ENCODE measurements at places on chromosomes 1 and 21.
A peak's percentile ranks its signal among the peaks of the same experiment; 100 is the strongest.

- no peak for DNase-seq
Observed at GRCh38 chr1:204871405-204872037, 859 bp downstream of the NFASC start.

GRCh38 chr1:218946147-218946546, 227.5 kb upstream of the LYPLAL1 start:
- DNase-seq = no peak

DNA sequence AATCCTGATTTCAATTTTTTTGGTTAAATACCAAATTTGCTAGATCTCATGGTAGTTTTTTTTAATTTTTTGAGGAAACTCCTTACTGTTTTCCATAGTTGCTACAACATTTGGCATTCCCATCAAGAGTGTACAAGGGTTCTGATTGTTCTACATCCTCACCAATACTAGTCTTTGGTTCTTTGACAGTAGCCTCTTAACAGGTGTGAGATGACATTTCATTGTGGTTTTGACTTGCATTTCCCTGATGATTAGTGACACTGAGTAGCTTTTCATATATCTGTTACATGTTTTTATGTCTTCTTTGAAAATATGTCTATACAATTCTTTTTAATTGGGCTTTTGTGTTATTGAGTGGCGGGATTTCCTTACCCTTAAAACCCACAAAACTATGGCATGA, 20.9 kb upstream of the RGS13 start:
- no peak for DNase-seq

GRCh38 chr1:6600410-6601048, 2.1 kb downstream of the KLHL21 start:
- DNase-seq = no peak

DNA sequence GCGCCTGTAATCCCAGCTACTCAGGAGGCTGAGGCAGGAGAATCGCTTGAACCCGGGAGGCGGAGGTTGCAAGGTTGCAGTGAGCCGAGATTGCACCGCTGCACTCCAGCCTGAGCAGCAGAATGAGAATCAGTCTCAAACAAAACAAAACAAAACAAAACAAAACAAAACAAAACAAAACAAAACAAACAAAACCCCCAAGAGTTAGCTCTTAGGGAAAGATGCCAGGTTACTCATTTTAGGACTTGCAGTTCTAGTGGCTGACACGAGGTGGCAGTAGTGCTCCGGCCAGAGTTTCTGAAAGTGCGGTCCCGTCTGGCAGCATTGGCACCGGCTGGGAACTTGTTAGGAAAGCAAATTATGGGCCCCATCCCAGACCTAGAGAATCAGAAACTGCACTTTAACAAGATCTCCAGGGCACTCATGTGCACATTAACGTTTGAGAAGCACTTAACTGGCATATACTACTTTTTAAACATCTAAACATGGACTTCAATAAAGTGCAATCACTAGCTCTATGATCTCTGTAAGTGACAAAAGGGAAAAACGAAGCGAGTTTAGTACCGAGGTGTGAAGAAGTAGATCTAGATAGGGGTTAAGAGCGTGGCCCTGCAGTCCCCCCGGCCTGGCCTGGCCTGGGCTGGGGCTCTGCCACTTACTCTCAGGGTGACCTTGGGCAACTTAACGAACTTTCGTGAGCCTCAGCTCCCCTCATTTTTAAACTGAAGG, 41.9 kb upstream of the TNFRSF1B start:
- peak; percentile 56 for DNase-seq

DNA sequence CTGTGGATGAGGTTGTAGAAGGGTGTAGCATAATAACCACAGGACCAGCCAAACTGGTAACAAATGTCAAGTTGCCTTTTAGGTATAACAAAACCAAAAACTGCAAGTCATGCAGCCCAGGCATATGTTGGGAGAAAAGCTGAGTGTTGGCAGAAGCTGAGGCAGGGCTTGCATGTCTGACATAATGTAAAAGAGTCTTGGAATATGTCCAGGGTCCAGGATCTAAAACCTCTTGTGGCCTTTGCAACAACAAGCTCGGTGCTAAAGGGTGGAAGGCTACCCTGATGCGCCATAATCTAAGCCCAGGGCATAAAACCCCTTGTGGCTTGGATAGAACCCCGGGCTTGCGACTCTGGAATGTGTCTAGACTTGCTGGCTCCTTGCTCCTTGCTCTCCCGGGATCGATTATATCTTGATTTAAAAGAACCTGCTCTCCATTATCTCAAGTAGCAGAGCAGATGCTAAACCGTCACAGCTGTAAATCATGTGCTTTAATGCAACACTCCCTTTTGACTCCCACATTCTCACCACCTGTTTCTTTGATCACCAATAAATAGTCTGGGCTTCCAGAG, 26.5 kb upstream of the SLC35A3 start:
- DNase-seq = peak; percentile 76

- DNase-seq = no peak
Observed at GRCh38 chr21:44005071-44005470, 7.0 kb upstream of the TRAPPC10 start.

GRCh38 chr1:49323925-49324540, 547.3 kb upstream of the BEND5 start:
- DNase-seq = no peak

DNA sequence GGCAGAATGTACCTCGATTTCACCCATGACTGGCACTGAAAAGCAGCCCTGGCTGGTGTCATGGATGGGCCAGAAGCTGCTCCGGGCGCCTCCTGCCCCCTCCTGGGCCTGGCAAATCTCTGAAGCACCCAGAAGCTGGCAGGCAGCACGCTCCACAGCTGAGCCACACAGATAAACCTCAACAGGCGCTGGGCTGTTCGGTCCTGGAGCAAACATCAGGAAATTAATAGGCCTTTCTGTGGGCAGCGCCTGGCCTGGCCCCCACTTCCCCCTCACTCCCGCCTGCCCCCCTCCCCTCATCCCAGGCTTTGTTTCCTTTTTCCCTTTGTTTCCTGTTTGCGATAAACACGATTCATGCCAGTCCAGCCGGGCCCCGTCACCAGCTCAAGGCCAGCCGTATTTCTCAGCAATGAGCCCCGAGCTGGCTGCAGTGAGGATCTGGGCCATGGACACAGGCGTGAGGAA, 20.1 kb upstream of the DISP3 start:
- no peak for DNase-seq

- DNase-seq = no peak
Observed at GRCh38 chr1:60569189-60569588, 495.6 kb upstream of the C1orf87 start.

GRCh38 chr1:107858323-107858722, 106.7 kb downstream of the VAV3 start:
- no peak for DNase-seq

DNA sequence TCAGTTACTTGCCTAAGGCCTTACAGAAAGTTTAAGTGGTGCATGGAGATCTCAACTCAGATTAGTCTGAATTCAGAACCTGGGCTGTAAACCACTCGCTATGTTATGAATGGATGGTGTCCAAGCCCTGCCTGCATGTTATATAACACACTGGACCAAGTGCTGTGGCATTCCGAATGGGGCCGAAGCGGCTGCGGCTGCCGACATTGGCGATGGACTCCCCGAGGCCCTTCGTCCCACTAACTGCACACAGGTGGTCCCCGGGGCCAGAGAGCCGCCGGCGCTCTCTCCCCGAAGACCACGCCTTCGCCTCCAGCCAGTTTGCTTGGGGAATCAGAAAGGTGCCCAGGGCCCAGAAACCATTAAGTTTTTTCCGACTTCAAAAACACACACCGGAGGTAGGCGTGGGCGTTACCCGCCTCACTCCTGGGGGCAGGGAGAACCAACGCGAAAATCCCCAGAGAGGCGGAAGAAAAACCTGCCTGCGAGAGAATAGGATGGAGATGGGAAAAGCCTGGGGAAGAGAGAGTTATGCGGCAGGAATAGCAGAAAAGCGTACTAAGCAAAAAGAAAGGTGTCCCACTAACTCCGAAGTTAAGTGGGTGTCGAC, 579 bp upstream of the TENT5C start:
- DNase-seq = no peak

GRCh38 chr1:234633246-234634003, 23.4 kb upstream of the IRF2BP2 start:
- DNase-seq = no peak

- no peak for DNase-seq
Observed at GRCh38 chr21:44530903-44531605, 8.9 kb downstream of the KRTAP10-1 start.

GRCh38 chr1:58950897-58951296, 167.1 kb upstream of the JUN start:
- no peak for DNase-seq

- no peak for DNase-seq
Observed at GRCh38 chr21:17537299-17537698, 24.5 kb downstream of the CXADR start.

DNA sequence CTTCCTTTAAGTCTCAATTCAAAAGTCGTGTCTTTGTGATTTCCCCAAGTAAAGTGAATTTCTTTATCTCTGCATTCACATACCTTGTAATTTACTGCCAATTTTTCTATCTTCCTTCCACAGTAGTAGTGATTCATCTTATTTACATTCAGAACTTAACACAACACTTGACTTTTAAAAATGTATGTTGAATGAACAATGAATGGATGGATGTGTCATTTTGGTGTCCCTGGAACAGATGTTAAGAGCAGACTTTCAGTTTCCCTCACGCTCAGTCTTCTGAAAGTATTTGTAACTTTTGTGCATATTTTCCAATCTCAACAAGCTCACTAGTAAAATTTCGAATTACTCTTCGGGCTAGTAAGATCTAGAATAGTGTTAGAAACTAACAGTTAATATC, 352.0 kb downstream of the HHIPL2 start:
- no peak for DNase-seq

DNA sequence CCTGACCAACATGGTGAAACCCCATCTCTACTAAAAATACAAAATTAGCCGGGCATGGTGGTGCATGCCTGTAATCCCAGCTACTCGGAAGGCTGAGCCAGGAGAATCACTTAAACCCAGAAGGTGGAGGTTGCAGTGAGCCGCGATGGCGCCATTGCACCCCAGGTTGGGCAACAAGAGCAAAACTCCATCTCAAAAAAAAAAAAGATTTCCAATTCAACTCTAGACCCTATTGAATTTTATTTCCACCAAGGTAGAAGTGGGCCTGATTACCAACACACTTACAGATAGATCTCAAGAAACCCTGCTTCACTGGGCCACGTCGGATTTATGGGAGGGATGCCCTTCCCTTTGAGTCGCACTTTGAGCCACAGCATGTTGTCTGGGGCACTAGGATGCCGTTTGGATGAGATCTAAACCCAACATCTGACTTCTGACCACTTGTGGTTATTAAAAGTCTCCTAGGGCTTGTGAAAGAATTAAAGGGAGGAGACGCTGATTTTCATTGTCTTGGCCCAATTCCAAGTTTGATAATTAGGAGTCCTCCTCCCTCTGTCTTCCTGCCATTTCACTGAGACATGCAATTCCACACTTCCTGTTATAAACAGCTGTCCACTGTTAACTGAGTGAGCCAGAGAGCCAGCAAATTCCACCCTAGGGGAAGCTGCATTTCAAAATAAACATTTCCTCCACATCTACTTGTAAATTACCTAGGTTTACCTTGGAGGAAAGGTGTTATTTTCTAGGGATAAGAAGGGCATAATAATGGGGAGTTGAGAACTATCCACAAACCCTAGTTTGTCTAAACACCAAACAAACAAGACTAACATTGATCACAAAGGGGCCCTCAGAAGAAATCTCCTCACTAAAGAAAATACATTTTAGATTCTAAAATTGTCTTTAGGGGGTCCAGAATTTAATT, 5.2 kb upstream of the RERE start:
- no peak for DNase-seq

DNA sequence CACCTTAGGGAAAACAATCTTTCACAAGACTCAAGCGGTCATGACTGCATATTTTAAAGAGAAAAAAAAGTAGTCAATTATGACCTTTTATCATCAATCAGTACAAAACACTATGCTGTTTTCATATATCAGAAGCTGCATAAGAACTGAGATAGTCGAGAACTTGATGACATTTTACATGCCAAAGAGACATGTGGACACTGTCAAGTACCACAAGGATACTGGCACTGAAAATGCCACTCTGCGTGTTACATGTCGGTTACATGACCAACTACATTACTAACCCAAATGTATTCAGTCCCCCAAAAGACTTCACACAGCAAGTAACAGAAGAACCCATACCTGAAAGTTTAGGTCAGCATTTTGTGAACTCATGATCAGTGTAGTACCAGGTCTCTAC, 975.0 kb upstream of the ADGRL4 start:
- no peak for DNase-seq

DNA sequence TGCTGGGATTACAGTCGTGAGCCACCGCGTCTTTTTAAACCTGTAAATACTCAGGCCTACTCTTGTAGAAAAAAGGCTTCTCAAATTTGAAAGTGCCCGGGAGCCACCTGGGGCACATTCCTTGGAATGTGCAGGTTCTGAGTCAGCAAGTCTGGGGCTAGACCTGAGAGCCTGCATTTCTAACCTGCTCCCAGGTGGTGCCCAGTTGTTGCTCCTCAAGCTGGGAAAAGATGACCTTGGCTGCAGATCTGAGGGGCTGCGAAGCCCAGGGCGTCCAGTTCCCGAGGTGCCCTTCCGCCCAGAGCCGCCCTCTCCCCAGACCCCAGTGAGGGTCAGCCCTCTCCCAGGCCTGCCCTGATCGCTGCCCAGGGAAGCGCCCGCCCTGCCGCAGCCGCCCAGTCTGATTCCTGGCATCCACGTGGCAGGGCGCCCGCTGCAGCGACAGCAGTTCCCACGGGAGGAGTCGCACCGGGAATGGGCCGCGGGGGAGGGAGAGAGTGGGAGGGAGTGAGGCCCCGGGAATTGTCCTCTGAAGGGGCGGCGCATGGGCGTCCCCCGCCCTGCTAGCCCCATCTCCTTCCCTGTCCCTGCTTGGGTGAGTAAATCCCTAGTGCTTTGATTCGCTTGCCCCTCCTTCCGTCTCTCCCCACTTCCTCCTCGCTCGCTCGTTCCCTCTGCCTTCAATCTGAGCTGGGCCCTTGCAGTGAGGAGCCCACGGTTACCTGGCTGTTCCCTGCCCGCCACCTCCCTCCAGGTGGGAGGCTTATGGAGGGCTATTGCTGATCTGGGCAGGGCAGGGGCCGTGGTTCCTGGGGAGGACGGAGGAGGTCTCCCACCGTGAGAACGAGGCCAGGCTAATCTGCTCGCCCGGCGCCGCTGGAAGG, 18.8 kb upstream of the TENT5B start:
- DNase-seq = peak; percentile 52

GRCh38 chr1:8578132-8578877, 239.1 kb downstream of the RERE start:
- DNase-seq = no peak

DNA sequence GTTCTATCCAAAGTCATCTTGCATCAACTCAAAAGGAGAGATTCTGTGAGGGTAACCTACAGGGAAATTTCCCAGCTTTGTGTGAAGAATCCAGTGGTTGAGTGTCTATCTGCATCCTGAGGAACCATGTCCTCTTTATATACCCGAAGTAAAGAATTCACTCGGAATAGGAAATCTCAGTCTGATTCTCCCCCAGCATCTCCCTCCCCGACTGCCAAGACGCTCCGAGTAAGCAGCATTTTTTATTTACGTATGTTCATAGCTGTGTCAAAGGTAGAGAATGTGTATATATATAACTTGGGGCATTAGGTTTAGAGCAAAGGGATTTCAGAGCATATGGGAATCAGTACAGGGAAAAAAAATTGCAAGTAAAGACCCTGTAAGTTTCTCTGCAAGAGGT, 170.2 kb downstream of the SYT2 start:
- no peak for DNase-seq
